ENCODE measurements at places on chromosomes 2 and 18.

- DNase-seq = no peak
These were observed 37.6 kb downstream of the ZNF516 start for GRCh38 chr18:76457475-76457874.

DNA sequence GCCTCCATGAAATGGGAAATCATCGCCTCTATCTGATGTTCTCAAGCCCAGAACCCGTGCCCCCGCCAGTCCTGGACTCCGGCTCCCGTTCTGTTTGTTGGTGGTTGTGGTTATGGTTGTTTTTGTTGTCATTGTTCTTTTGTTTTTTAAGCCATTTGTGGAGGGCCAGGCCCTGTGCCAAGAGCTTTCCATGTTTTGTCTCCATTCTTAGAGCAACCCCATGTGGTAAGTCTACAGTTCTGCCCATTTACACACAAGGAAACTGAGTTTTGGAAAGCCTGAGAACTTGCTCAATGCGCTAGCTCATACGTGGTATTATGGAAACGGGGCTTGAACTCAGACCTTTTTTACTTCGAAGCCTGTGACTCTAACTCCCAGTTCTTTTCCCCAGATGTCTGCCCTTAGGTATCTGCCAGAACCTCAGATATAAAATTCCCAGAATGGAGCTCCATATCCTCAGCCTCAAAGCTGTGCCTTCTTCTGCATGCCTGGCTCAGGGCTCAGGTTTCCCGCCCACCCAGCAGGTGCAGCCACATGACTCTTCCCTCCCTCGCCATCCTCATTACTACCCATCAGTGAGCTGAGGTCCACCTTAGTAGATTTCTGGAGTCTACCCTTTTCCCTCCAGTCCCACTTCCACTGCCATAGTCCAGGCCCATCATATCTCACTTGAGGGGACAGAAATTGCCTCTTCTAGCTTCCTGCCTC is 194.1 kb downstream of the KLHL29 start:
- no peak for DNase-seq

DNA sequence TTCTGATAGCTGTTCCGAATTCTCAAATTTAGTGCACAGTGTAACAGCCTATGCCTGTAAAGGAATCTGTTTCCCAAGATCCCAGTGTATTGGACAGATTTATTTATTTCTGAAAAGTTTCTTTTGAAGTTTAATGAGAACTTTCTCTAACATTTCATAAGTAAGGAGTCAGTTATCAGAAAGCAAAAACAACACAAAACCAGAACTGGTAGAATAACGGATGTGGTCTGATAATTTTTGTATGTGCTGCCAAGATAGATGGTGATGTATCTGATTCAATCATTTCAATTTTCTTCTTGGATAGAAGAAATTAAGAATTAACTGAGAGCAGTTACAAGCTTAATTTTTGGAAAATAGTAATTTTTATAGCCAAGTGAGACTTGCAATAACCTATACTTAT is 374.3 kb downstream of the SOCS6 start:
- DNase-seq = no peak

- DNase-seq = no peak
These were observed 17.4 kb upstream of the IHH start for GRCh38 chr2:219078126-219078525.

GRCh38 chr2:202065876-202066275 is 7.2 kb upstream of the KIAA2012 start:
- DNase-seq = no peak

DNA sequence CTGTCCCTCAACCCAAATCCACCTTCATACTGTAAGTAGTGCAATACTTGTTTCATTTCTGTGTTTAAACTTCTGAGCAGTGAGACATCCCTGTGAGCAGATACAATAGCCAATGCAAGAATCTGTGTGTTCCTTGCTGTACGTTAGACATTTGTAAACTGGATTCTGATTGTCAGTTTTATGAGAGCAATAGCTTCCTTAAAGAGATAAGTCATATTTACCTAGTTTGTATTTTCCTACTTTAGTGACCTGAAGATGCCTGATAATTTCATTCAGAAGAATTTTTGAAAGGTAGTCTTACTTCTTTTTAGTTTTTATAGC is 90.7 kb downstream of the DPP4 start:
- DNase-seq = no peak

GRCh38 chr18:37663446-37663845 is 97.8 kb upstream of the CELF4 start:
- no peak for DNase-seq

- DNase-seq = no peak
These were observed 304.3 kb downstream of the CDCA7 start for GRCh38 chr2:173658946-173659371.

DNA sequence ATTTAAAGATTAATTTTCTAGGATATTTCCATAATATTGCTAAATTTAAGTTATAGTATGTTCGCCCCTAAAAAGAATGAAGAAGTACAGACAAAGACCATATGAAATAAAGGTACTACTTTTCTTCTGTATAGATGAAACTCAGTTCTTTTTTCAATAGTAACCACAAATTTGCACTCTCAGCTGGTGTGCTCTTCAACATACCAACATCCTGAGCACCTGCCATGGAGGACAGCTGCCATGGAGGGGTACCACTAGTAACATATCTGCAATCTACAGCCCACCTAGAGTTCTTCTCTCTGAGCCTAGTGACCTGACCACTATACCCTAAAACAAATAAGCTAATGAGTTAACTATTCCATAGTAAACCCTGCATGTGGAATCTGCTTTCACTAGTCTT is 36.8 kb upstream of the ERCC3 start:
- DNase-seq = no peak

DNA sequence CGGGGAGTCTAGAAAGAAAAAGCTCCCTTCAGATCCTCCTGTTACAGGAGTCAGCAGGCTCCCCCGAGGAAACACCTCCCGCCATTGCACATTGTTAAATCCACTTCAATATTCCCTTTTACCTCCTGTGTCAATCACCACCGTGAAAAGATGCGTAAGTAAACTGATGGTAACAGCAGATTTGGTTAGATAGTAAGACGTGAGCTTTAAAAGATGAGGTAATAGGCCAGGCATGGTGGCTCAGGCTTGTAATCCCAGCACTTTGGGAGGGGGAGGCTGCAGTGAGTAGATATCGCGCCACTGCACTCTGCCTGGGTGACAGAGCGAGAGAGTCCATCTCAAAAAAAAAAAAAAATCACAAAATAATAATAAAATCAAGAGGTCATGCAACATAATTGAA is 15.2 kb upstream of the NCL start:
- no peak for DNase-seq

DNA sequence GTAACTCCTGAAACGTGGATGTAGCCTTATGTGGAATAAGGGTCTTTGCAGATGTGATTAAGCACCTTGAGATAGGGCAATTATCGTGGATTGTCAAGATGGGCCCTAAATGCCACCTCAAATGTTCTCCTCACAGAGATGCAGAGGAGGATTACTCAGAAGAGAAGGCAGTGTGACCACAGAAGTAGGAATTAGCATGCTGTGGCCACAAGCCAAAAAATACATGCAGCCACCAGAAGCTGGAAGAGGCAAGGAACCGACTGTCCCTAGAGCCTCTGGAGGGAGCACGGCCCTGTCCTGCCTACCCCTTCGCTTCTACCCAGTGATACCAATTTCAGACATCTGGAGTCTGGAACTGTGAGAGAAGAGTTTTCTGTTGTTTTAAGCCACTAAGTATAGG is 47.3 kb upstream of the MGAT5 start:
- DNase-seq = no peak

DNA sequence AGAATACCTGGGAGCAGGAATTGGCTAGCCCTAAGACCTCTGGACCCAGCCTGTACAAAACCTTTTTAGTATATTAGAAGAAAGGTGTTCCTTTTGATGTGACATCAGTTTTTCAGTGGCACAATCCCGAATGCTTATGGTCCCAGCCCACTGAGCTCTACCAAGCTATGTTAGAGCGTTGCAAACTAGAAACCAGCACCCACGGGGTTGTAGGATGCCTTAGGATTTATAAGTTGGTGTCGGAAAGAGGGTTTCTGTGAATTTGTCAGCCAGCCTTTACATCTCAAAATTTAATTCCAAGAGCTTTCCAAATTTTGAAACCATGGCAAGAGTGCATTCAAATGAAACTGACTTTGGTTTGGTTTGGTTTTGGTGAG is 499 bp upstream of the LMAN1 start:
- DNase-seq = no peak

DNA sequence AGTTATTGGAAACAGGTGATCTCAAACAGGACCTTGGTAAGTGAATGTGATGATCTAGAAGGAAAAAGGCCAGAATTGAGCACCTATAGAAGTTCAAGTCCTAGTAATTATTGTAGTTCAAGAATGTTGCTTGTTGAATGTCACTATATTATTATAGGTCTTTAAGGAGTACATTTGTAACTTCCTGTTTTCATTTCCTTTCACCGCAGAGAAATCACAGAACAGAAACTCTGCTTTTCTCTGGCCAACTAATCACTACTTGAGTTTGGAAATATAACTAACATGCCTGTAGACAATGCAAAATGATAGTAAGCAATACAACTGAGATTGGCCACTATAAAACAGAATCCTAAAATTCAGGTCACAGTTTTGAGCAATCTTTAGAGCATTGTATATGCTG is 61.8 kb upstream of the EFEMP1 start:
- no peak for DNase-seq

GRCh38 chr2:205543937-205544702 is 138.2 kb upstream of the NRP2 start:
- DNase-seq = no peak

GRCh38 chr2:223199531-223200515 is 147.8 kb downstream of the KCNE4 start:
- no peak for DNase-seq

DNA sequence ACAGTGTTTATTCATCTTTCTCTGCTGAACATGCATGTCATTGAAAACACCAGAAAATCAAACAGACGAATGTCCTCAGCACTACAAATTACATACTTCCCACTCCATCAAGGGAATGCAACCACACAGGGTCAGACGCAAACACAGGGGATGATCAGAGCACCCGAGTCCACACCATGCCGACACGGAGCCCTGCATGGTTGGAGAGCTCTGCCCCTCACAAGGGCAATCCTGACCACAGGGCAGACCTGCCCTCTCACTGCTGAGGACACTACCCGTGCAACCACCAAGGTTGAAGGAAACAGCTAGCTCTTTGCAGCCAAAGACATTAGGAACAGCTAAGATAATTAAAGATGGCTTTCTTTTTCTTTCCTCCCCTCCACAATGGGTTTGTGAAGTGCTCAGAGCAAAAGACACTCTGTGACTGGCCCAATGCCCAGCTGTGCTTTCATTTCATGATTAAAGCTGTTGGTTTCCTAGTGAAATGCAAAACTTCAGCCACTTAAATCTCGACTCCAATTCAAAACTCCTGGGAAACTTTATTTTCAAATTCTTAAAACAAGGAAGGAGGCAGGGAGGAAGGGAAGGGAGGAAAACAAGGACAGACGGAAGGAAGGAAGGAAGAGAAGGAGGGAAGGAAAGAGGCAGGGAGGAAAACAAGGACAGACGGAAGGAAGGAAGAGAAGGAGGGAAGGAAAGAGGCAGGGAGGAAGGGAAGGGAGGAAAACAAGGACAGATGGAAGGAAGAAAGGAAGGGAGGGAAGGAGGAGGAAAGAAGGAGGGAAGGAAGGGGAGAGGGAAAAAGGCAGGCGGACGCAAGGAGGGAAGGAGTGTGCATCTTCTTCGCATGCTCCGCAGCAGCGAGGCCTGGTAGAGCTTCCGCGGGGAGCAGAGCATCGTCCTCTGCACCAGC is 65.8 kb downstream of the NDUFA10 start:
- DNase-seq = no peak

- DNase-seq = no peak
These were observed 8.2 kb downstream of the SMARCAL1 start for GRCh38 chr2:216420367-216421101.

DNA sequence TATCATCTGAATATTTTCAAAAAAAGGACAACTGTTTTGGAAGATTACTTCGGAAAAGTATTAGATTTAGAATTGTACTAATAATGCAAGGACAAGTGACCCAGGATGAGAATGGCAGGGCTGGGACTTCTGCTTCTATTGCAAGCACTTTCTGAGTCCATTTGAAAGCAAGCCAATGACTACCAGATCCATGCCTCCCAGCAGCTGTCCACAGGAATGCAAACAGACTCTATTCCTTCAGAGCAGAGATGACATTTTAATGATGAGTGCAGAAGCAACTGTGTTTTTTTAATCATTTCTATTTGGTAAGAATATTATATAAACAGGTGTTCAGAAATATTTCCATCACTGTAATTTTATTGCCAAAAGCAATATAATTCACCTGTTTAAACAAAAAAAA is 456.7 kb downstream of the SOX11 start:
- DNase-seq = no peak

GRCh38 chr2:33292981-33293595 is 183.4 kb upstream of the RASGRP3 start:
- no peak for DNase-seq

DNA sequence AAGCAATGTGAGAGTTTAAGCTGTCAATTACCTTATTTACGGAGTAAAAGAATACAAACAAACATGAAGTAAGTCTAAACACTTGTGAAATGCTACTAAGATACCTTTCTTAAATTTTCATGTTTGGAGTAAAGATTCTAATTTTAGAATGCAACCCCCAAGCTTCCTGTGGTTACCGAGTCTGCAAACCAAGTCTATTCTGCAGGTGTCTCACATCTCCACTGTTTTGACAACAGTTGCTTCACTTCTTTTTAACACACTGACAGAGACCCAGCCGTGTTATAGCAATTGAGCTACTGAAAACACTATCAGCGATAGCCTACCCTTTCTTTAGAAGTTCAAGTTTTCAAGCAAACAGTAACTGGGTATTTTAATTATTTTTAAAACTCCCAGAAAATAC is 608.3 kb downstream of the ERBB4 start:
- no peak for DNase-seq

DNA sequence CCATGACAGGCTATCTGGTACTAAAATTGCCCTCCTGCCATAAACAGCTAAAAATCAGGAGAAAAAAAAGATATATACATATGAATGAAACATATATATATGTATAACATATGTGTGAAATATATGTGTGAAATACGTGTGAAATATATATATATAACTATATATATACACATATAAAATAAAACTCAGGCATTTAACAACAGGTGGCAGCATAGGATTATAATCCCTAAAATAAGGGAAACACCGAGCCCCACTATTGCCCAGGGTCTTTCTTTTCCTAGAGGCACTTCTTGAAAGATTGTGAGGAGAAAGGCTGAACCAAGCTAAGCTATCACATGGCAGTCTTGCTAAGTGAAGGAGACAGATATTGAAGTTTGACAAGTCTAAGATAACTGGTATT is 65.9 kb upstream of the CYTIP start:
- DNase-seq = no peak
